Activated T-cell treated with anti-CD3 and anti-CD28 coated beads, Interleukin-2, amount 50 U/mL, for 24 hours (primary cell): ENCODE measurements at places on chromosomes 3 and 15.

GRCh38 chr3:17623464-17623863 is 119.0 kb downstream of the TBC1D5 start:
- H3K4me1 ChIP-seq, result peaks cover 11% of the 10 kb centered on the region
- H3K36me3 ChIP-seq, result peaks cover 40% of the 10 kb centered on the region
- no peak for DNase-seq
- no peak overlapping the region for H3K4me3 ChIP-seq

- H3K4me3 ChIP-seq, result no peak overlapping the region
- H3K36me3 ChIP-seq, result peaks cover 53% of the 10 kb centered on the region
- no peaks in the 10 kb centered on the region for H3K4me1 ChIP-seq
- no peaks in the 10 kb centered on the region for H3K27me3 ChIP-seq
- DNase-seq, result no peak
- H3K27ac ChIP-seq, result no peak overlapping the region
Observed at GRCh38 chr3:111723293-111724215, 128.4 kb upstream of the ZBED2 start.

- H3K27me3 ChIP-seq, result no peaks in the 10 kb centered on the region
- H3K36me3 ChIP-seq, result peaks cover under 1% of the 10 kb centered on the region
- peaks cover 4% of the 10 kb centered on the region for H3K4me1 ChIP-seq
- H3K27ac ChIP-seq, result no peak overlapping the region
- no peak for DNase-seq
Observed at GRCh38 chr15:56813995-56814394, 80.7 kb upstream of the ZNF280D start.

DNA sequence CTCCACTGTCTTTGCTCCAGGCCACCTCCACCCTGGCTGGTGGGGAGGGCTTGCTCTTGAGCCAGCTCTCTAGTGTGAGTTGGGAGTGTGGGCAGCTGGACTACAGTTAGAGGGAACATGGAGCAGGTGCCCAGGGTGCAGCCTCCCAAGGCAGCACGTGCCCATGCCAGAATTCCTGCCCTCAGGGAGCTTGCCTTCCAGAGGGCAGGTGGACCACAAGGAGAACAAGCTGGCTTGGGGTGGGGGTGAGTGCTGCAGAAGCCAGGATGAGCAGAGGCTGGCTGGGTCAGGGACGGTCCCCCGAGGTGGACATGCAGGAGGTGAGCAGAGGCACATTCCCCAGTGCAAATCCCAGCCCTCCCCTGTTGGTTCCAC is 89.5 kb downstream of the VGLL4 start:
- H3K36me3 ChIP-seq, result peaks cover 78% of the 10 kb centered on the region
- H3K27ac ChIP-seq, result no peak overlapping the region

DNA sequence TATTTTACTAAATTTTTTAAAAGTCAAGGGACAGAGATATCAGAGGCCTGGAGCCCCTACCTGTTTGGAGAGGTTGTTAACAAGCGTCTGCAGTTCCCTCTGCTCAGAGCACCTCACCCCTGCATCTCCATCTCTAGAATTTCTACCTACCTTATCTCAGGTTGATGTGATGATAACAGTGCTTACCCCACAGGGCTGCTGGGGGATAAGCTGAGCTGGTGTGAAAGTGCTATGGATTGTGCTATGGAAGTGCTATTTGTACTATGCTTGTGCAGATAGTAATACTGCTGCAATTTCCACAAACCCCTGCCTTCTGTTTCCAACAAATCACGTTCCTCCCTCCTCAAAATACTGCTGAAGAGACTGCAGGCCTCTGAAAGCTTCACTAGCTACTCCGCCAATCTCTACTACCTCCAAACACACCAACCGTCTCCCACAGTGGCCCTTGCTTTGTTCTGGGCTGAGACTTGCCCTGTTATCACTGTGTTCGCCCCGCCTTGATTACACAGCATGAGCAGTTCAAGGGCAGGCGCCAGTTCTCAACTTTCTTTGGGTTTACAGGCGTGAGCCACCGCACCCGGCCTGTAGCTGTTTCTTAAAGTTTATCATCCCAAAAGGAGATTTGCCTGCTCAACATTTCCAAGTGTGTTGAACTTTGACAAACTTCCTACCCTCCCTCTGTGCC is 28.4 kb upstream of the PARL start:
- DNase-seq, result no peak
- H3K4me1 ChIP-seq, result no peaks in the 10 kb centered on the region
- no peak overlapping the region for H3K27ac ChIP-seq
- no peaks in the 10 kb centered on the region for H3K36me3 ChIP-seq
- H3K27me3 ChIP-seq, result no peaks in the 10 kb centered on the region

DNA sequence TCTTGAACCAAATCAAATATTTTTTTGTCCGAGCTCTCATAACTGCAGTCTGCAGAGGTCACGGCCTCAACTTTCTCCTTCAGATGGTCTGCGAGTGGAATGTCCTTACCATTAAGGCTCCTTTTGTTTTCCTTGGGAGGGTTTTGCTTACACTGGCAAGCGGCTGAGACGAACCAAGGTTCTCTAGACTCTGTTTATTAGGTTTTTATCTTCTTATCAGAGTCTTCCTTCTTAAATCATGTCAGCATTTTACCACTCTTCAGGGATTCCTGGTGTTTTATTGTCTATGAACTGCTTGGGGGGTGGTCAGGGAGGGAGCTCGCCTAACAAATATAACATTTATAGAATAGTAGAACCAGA is 773.7 kb upstream of the NR2F2 start:
- peaks cover 56% of the 10 kb centered on the region for H3K27me3 ChIP-seq
- H3K36me3 ChIP-seq, result no peaks in the 10 kb centered on the region
- H3K4me1 ChIP-seq, result peaks cover 15% of the 10 kb centered on the region
- no peak for DNase-seq

GRCh38 chr3:86830566-86830965 is 160.4 kb downstream of the VGLL3 start:
- no peaks in the 10 kb centered on the region for H3K4me1 ChIP-seq
- no peak overlapping the region for H3K27ac ChIP-seq
- no peak for DNase-seq
- H3K4me3 ChIP-seq, result no peak overlapping the region
- H3K36me3 ChIP-seq, result no peaks in the 10 kb centered on the region
- H3K27me3 ChIP-seq, result no peaks in the 10 kb centered on the region

DNA sequence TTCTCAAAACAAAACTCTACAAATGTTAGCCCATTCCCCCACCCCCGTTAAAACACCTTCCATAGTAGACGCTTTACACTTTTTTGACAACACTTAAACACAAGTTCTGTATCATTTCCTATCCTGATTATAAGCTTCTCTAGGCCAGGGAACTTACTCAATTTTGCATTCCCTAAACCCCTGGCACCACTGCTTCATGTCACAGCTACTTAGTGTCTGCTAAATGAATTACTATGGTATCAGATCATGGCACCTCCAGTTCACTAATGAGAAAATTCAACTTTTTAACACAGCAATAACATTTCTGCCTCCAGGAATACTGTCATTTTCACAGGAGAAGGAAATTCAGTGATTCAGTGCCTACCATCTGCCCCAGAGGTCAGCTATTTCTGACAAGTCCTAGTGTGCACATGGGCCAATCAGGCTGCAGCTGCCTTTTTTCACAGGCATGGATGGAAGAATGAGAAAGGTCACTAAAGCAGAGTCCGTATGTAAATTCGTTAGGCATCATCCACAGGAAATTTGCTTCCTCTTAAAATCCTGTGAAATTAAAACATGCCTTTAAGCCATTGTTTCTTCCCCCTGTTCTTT is 18.5 kb downstream of the SFMBT1 start:
- H3K4me3 ChIP-seq, result no peak overlapping the region
- no peaks in the 10 kb centered on the region for H3K36me3 ChIP-seq
- no peak overlapping the region for H3K27ac ChIP-seq
- peaks cover 67% of the 10 kb centered on the region for H3K4me1 ChIP-seq

- peaks cover 34% of the 10 kb centered on the region for H3K4me1 ChIP-seq
- H3K36me3 ChIP-seq, result peaks cover 29% of the 10 kb centered on the region
- peak within 1 kb of the TSS; percentile 97 for H3K4me3 ChIP-seq
- H3K27ac ChIP-seq, result peak within 1 kb of the TSS; percentile 98
Observed at GRCh38 chr3:47802734-47803479, at the start of gene DHX30. DHX30 (plus strand) TSS chr3:47803138; CDS start chr3:47810684, 7,546 bp downstream.
